NCI-H187 treated with DMSO at 0.1 percent for 48 hours (cell line): ENCODE measurements at places on chromosomes 7 and 10.
A peak's percentile ranks its signal among the peaks of the same experiment; 100 is the strongest.

DNA sequence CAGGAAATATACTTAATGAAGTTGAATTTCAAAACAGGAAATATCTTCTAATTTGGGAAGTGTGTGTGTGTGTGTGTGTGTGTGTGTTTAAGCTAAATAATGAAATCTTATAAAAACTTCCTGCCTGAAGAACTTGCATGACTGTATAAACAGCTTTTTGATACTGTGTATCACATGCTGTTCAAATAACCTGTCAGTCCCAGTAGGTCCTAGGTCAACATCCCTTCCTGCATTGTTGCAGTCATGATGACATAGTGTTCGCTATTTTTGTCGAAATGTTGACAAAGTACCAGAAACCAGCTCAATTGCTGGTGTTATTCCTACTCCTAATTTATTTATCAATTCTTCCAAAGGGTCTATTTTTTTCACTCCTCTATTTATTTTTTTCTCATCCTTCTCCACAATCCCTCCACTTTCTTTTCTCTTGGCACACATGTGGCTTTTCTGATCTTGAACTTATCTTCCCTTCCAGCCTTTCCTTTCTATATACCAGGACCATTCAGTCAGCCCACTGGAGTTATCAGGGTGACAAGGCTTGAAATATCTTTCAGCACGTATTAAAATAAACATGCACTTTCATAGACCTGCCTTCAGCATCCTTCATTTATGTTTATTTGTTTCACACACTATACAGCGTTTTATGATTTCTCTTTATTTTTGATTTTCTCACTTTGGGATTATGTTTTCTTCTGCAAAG lies 115.8 kb downstream of the PLXDC2 start:
- no peak for DNase-seq

GRCh38 chr10:86211691-86212390 lies 154.8 kb downstream of the GRID1 start:
- DNase-seq = no peak

- DNase-seq = no peak
Observed at GRCh38 chr10:48699011-48699627, 14.4 kb downstream of the WDFY4 start.

- no peak for DNase-seq
Observed at GRCh38 chr7:132412435-132412834, 163.8 kb downstream of the PLXNA4 start.

- no peak for DNase-seq
Observed at GRCh38 chr10:12350925-12351324, 1.6 kb downstream of the CAMK1D start.

DNA sequence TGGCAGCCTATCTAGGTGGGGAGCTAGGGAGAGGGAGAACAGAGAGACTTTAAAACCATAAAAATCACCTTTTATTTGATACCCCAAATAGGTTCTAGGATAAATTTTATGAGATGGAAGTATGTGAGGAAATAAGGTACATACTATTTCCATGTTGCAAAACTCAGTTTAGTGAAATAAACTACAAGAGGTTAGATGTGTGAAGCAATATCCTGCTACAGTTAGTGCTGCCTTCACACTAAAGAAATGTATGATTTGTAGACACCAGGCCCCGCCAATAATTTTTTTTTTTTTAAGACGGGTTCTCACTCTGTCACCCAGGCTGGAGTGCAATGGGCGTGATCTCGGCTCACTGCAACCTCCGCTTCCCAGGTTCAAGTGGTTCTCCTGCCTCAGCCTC lies 34.4 kb upstream of the RSBN1L start:
- DNase-seq = no peak

GRCh38 chr7:49112222-49112621 lies 187.9 kb downstream of the CDC14C start:
- no peak for DNase-seq

- no peak for DNase-seq
Observed at GRCh38 chr10:78194050-78194449, 160.4 kb downstream of the RPS24 start.

DNA sequence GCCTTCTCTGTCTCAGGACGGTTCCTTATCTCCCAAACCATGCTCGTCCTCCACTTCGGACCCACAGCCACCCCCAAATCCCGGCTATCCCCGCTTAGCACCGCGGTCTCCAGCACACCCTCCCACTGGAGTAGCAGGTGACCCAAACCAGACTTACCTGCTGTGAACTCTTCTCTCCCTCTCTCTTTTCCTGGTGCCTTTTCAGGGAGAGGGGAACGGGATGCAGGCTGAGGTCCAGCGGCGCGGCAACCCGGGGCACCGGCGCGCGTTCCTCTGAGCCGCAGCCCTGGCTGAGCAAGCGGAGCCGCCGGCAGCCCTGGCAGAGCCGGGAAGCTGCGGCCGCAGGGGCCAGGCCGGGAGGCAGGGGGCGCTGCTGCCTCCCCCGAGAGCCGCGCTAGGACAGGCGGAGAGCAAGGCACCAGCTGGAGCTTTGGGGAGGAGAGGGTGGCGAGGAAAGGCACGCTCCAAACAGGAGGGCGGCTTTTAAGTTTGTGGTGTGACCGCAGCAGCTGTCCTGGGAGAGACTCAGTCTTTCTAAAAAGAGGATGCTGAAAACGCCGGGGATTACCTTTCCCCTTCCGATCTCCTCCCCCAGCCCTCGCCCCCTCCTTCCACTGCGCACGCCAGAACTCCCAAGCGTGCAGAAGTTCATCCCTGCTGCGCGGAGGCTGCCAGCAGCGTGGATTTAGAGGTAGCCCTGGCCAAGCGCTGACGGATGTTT lies at the start of gene SEMA3D:
Gene SEMA3D (minus strand): TSS at position 536 of the 721 bp plus-strand sequence. CDS start 65,165 bp downstream, outside the sequence.
- peak; percentile 40 for DNase-seq

- DNase-seq = no peak
Observed at GRCh38 chr10:51029172-51029641, 45.1 kb upstream of the PRKG1 start.

DNA sequence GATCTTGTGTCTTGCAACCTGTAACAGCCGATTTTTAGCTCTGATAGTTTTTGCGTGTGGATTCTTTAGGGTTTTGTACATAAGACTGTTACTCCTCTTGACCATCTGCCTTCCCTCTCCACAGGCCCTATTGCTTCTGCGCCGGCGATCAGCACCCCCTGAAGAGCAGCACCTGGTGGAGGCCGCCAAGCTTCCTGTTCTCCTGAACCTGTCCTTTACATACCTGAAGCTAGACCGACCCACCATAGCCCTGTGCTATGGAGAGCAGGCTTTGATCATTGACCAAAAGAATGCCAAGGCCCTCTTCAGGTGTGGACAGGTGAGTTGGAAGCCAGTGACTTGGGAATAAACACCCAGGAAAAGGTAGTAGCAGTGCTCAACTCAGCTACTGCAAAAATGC lies 12.6 kb downstream of the FKBP6 start:
- no peak for DNase-seq

DNA sequence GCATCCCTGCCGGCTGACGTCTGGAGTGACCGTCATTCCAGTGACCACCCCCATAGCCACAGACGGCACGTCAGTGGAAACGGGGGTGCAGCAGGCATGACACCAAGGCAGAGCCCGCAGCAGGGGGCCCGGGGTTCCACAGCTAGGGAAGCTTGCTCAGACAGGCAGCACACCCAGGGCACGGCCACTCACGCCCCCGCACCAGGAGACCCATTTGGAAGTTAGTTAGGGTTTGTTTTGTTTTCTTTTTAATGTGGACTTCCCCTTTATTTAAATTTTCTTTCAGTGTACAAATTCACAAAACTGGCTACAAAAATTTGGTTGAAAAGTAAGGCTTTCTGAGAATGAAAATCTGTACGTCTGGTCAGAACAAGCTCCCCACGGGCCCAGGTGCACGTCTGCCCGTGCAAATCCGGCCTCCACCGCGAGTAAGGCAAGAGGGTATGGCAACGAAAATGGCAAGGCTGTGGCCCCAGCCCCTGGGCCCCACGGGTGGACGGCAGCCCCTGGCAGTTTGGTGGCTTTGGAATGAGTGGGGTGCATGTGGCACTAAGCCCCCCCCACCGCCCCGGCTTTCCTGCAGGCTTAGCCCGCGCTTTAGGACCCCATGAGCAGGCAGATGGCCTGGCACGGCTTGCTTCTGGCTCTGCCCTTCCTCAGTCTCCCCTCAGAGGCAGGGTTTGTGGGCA lies 124.2 kb downstream of the FAM53B start:
- no peak for DNase-seq

GRCh38 chr10:30114881-30115625 lies 55.7 kb upstream of the JCAD start:
- DNase-seq = no peak

- no peak for DNase-seq
Observed at GRCh38 chr7:84042110-84042539, 152.5 kb downstream of the SEMA3A start.

DNA sequence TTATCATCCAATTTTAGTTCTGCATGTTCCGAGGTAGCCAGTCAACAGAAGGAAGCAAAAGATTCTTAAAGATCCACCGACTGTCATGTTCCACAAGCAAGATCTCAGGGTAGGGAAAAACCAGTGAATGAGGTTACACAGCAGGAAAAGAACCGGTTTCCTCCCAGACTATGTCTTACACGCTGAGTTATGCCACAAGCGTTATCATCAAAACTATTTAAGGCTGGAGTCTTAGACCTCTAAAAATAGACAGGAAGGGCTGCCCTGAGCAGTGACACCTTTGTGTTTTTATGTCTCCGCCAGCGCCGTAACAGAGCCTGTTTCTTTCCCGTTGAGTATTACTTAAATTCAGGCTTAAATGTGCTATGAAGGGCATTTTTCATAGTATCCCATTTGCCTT lies 48.3 kb downstream of the PROSER2 start:
- no peak for DNase-seq

GRCh38 chr7:132752431-132752830 lies 176.2 kb upstream of the PLXNA4 start:
- no peak for DNase-seq

- no peak for DNase-seq
Observed at GRCh38 chr7:86407291-86407690, 236.4 kb upstream of the GRM3 start.

DNA sequence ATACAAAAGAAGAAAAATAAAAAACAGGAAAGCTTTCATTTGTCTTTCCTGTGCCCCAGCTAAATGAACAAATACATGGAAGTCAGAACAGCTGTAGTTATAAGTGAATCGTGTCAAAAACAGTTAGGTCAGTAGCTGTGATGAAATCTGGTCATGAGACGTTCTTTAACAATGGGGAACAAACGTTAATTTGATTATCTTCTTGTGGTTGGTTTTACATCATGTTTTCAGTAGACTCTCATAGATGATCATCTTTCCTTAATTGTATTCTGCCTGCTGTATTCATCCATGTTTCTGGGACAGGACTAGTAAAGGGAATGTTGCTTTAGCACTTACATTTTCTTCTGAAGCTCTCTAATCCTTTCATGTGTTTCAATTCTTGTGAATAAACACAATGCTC lies 97.0 kb downstream of the PCLO start:
- no peak for DNase-seq

- no peak for DNase-seq
Observed at GRCh38 chr7:155470686-155471638, 13.0 kb downstream of the EN2 start.

DNA sequence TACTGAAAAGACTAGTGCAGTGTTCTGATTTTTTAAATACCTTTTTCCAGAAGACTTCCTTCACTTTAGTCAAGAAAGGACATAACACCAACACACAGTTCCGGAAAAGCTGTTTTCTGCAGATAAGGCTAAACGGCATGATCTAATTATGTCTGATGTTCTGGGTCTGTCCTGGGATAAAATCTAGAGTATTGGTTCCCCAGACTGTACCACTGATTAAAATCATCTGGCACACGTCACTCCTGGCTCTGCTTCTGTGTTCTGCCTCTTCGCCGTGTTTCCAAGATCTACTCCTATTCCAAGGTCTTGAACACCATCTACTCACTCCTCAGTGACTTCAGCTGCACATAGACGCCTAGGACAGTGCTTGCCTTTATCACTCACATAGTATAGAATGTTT lies 100.8 kb upstream of the SFMBT2 start:
- DNase-seq = no peak

- peak; percentile 41 for DNase-seq
Observed at GRCh38 chr7:82443547-82444219, at the start of gene CACNA2D1. CACNA2D1 (minus strand) TSS chr7:82443777.

GRCh38 chr10:62096256-62096933 lies 172.2 kb downstream of the RTKN2 start:
- DNase-seq = no peak
